AG08395 (cell line): ENCODE measurements at places on chromosomes 12 and 14.

DNA sequence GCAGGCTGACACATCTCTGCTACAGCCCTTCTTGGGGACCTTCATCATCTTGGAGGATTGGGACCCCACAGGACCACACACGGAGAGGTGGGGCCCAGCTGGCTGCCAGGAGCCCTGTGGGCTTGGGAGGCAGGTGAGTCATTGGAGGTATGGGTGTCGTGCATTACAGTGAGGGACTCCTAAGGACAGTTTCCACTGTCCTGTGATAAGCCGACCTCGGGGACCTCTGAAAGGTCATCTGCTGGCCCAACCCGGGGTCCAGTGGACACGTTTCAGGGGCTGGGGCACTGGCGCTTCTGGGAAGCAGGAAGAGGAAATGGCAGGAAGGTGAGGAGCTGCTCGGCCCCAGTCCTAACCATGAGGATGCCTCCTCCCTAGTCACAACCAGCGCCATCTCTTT, 238.0 kb downstream of the BCL11B start:
- no peak for DNase-seq

DNA sequence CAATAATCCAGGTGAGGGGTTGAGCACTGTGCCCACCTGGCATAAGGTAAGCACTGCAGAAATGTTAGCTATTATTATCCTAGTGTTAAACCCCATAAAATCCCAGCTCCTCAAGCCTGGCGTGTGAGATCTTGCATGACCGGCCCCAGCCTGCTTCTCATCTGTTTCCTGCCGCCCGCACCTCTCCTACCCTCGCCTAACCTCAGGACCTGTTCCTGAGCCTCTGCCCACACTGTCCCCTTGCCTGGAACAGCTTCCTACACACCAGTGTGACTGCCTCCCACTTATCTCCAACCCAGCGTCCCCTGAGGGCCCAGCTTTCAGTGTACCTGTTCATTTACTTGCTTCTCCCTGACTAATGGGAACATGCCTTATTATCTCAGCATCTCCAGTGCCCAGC, 24.7 kb downstream of the ISCA2 start:
- DNase-seq, result no peak

DNA sequence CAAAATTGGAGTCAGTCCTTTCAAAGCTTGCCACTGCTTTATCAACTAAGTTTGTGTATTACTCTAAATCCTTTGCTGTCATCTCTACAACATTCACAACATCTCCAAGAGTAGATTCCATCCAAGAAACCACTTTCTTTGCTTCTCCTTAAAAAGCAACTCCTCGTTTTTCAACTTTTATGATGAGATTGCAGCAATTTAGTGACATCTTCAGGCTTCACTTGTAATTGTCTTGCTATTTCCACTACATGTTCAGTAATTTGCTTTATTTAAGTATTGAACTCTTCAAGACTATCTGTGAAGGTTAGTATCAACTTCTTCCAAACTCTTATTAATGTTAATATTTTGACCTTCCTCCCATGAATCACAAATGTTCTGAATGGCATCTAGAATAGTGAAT, 747.9 kb downstream of the TMTC2 start:
- DNase-seq, result no peak

- no peak for DNase-seq
Measured at GRCh38 chr14:103190741-103191140, 67.5 kb downstream of the TNFAIP2 start.

DNA sequence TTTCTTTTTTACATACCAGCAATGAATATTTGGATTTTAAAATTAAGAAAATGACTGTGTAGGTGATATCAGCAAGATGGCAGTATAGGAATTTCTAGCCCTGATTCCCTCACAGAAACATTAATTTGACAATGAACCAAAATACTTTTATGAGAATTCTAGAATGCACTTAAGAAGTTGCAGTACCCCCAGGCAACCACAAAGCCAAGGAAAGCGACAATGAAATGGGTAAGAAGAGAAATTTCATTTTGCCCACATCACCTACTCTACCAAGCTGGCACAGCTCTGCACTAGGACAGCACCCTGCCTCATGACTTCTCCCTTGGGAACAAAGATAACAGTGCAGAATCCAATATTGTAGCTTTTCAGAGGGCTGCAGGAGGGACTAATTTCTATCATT, 6.6 kb downstream of the OR9K2 start:
- no peak for DNase-seq

DNA sequence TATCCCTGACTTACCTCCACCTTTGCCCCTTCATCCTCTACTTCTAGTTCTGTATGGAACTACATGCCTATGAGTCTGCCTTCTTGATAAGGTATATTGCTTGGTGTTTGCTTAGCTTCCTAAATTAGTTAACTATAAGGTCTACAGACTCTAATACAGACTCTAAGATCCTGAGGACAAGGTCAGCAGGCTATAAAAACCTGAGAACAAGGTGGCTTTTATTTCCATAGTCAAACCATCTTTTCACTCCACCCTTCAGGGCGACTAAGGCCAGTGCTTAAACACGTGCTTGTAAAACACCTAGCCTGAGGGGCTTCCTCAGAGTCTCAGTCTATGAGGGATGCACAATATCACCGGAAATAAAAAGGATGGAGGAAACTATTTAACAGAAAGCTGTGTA, 36.1 kb upstream of the COL2A1 start:
- DNase-seq, result no peak

- DNase-seq, result no peak
Measured at GRCh38 chr12:132236129-132236929, 92.1 kb downstream of the NOC4L start.

- no peak for DNase-seq
Measured at GRCh38 chr14:29028973-29029582, 262.5 kb downstream of the FOXG1 start.

- DNase-seq, result no peak
Measured at GRCh38 chr12:53056296-53056695, 6.4 kb downstream of the TNS2 start.

DNA sequence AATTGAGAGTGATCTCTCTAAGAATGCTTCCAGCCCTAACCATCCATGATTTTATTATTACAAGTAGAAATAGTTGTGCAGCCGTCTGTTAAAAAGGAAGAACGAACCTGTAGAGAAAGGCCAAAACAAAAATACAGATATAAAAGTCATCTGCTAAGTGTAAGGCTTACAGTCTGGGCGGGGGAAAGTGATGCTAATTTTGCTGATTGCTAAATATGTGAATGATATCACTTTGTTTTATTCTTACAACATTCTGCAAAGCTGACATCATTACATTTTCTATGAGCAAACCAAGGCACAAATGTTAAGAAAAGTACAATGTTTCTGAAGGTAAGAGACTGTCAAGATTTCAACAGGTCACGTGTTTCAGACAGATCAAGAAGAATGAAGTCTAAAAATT, 101.5 kb upstream of the RAP1B start:
- no peak for DNase-seq

GRCh38 chr12:96906498-96906848, 584 bp upstream of the NEDD1 start:
- DNase-seq, result peak; percentile 11

GRCh38 chr14:50998612-50999011, 54.3 kb upstream of the PYGL start:
- DNase-seq, result no peak

- no peak for DNase-seq
Measured at GRCh38 chr12:24839268-24839791, 109.6 kb downstream of the BCAT1 start.

- no peak for DNase-seq
Measured at GRCh38 chr14:60974090-60974651, 6.7 kb downstream of the TRMT5 start.

GRCh38 chr14:92121207-92121669, 268 bp downstream of the NDUFB1 start:
- peak; percentile 55 for DNase-seq

DNA sequence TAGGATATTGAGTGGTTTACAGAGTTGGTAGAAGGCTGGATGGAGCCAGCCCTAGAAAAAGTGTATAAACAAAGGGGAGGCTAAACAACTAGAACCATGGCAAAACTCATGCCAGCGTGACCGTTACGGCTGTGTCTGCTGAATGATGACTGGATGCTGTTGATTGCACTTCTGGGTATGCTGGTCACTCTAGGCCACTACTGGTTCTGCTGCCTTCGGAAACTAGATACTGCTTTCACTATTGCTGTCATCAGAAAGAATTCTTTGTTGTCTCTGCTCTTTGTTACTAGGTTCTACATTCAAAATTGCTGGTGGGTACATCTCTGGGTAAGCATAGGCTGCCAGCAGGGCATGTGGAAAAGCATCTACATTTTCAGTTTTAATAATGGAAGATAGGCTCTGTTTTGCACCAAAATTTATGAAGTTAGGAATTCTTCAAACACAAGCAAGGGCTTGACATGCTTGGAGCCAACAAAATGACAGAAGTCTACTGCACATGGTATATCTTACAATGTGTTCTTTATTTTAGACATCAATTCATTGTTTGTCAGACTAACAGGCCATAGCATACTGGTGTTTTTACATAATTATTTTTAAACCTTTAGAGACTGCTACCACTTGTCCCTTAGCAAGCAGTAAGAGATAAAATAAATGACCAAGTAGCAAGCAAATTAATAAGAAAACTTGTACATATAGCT, 15.4 kb downstream of the MON2 start:
- no peak for DNase-seq

DNA sequence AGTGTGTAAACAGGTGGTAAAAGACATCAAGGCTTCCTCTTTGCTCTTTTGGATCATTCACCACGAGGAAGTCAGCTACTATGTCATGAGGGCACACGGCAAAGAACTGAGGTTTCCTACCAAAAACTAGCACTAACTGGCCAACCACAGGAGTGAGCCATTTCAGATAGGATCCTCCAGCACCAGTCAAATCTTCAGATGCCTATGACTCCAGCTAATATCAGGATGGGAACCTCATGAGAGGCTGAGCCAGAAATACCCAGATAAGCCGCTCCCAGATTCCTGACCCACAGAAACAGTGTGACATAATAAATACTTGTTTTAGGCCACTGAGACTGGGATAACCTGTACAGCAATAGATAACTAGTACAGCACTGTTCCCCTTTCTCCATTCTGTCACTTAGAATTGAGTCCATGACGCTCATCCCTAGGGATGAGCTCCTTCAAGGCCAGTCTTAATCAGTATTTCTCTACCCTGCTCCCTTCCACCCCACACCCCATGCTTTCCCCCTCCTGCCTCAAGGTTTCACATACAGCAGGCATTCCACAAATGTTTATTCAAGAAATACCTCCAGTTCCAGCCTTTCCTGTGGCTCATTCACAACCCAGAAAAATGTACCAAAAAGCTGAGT, 68.4 kb downstream of the PPM1H start:
- DNase-seq, result peak; percentile 44

- no peak for DNase-seq
Measured at GRCh38 chr14:96442355-96442754, 50.4 kb downstream of the AK7 start.

DNA sequence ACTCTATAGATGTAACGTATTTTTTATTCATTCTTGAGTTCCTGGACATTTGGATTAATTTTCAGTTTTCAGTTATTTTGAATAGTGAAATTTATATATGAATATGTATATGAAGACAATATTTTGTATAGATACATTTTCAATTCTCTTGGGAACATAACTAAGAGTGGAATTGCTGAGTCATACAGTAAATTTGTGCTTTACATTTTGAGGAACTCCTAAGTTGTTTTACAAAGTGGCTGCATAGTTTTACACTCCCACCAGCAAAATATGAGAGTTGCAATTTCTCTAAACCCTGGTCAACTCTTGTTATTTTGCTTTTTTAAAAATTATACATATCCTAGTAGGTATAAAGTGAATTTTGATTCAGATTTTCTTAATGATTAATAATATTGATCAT, 1838.6 kb upstream of the SEL1L start:
- DNase-seq, result no peak

GRCh38 chr12:124725597-124726237, 137.9 kb downstream of the SCARB1 start:
- DNase-seq, result no peak

- DNase-seq, result no peak
Measured at GRCh38 chr14:72000907-72001306, 68.7 kb downstream of the RGS6 start.

DNA sequence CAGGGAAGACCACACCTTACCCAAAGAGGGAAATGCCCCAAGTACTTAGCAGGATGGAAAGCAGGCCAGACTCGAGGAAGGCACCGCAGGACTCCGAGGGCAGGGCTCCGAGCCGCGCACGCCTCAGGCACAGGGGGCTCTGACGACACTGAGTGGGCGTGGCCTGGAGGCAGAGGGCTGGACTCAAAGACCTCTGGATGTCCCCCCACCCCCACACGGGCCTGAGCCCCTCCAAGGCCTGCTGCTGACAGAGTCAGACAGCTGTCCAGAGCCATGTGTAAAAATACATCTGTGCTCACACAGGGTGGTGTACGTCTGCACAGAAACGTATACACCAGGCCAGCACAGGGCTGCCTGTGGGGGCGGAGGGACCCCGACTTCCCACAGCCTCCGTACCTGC, 1.4 kb downstream of the AKT1 start:
- DNase-seq, result peak; percentile 66

- no peak for DNase-seq
Measured at GRCh38 chr14:80957613-80958012, 2.2 kb downstream of the TSHR start.

GRCh38 chr14:30874999-30875787, 834 bp downstream of the COCH start:
- DNase-seq, result no peak

- peak; percentile 76 for DNase-seq
Measured at GRCh38 chr14:52840877-52841276, 49.5 kb upstream of the GNPNAT1 start.

DNA sequence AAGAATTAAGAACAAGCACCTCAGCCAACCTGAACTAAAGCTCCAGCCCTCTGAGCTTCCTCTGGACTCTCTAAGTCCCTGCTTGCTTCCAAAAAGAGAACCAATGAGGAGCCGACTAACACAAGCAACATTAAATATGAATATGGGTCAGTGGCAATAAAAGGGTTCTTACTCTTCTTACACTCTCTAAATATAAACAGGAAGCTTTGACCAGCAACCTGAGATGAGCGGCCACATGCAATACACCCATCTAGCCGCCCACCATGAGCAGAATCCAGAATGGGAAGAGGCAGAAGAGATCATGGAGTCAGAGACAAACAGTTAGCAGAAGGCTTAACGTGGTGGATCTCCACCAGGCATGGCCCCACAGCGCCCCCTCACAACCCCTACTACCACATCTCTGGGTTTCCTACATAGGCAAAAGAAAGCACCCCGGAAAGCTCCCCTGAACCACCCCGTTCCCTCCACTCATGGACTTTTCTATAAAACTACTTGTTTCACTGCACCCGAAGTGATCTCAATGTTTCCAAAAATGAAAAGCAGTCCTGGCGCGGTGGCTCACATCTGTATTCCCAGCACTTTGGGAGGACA, 59.4 kb downstream of the TTC7B start:
- DNase-seq, result no peak

DNA sequence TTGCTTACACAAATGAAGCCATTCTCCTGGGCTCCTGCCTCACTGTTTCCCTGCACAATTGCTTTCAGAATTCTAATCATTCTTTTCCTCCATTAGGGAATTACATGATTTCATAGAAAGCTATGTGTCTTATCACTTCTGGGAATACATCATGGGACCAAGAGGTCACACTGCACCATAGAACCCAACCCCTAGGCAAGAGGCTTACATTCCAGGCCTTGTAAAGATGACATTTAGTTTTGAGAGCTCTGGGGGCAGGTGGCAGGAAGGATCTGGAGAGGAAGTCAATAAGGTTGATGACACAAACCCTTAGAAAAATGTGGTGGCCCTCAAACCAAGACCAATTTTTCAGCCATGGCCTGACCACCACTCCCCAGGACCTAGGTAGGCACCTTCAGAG, 57.1 kb downstream of the NUAK1 start:
- DNase-seq, result no peak
